ENCODE measurements at places on chromosomes 6 and 20.

GRCh38 chr6:148249679-148250375 lies 92.8 kb upstream of the SASH1 start:
- no peak for DNase-seq

DNA sequence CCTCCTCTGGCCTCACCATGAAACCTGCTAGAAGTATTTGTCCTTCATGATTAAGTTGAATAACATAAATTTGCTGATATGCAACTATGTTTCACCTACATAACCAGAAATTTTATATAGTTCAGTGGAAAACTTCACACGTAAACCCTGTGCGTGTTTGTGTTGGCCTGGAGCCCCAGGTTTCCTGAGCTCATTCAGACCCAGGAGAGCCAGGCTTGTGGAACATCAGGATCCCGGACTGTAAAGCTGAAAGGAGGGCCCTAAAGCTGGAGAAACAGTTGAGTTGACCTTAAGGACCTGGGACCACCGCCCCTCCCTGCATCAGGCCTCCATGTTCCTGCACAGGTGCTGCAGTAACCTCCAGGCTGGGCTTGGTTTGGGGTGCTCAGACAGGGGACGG lies 3.1 kb upstream of the SPATS1 start:
- DNase-seq: no peak

DNA sequence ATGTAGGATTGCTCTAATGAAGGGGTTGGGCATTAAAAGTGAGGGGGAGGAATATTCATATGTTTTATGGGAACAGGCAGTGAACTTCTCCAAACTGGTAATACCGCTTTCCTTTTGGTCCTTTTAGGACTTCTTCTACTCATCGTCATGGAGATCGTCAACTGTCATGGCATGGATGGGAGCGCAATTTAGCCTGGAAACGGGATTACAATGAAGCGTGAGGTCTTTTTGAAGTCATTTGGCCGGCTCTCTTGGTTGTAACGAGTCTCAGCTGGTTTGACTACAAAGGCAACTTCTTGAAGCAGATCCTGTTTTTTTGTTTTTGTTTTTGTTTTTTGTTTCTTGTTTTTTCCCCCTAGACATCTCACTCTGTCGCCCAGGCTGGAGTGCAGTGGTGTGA lies 1.4 kb upstream of the HLA-E start:
- no peak for DNase-seq

- no peak for DNase-seq
Observed at GRCh38 chr20:50224531-50225255, 34.1 kb downstream of the CEBPB start.
